NCI-H460 (cell line): ENCODE measurements at places on chromosomes 7 and 10. TPM values are rescaled to one million over a fixed set of nuclear protein-coding genes. Genes with fewer than 3 reads are reported as not detected.

DNA sequence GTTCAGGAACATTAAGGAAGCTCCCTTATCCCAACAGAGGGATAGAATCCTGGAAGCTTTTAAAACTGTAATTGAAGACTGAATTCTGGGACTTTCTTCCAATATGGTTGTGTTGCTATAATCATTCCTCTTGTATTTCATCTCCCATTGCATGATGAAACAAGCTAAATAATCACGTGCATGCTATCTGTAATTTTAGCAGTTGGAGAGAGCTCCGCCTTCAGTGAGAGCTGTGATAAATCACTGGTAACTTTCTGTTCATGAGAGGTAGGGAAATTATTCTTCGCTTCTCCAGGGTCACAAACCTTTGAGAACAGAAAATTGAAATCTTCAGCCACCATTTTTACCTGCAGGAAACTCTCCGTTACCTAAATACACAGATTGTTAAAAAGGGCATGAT is 530.2 kb downstream of the HTR7 start:
- DNase-seq: no peak

Gene LOXL4
- 0.09 and 0.20 TPM in 2 replicates for total RNA-seq

Gene C10orf62
- 0.12 TPM in 1 of 2 replicates, not detected in the other for total RNA-seq

- DNase-seq: no peak
These were observed 29.8 kb downstream of the ADAP1 start for GRCh38 chr7:924541-925231.

DNA sequence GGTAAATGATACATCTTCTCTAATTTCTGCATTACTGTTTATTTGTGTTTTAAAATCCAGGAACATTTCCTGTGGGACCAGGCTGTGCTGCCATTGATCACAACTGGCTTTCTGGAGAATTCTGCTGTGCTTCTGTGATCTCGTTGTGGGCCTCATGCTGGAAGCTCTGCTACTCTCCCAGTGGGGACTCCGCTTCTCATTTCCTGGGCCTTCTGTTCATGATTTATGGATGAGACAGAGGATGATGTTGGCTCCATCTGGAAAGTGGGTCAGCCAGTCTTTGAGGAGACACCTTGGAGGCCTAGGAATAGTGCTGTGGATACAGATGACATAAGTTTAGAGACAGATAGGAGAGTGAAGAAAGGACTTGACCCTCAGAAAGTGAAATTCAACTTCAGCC is 15.2 kb upstream of the GPR158 start:
- DNase-seq: no peak

DNA sequence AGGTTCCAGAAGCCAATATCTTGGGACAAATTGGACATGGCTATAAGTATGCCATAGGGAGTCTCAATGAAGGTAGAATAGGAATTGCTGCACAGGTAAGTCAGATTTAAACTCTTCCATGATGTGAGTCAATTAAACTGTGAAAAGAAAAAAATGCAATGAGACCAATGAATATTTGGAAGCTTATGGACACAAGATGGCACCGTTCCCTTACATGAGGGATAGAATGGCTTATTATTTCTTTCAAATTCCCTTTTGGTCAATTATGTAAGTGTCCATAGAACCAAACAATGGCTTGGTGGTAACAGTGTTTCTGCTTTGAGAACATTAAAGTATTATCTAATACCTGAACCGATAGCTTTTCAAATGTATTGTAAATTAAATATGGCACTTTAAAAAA is 35.6 kb downstream of the ACADSB start:
- peak; percentile 4 for DNase-seq

DNA sequence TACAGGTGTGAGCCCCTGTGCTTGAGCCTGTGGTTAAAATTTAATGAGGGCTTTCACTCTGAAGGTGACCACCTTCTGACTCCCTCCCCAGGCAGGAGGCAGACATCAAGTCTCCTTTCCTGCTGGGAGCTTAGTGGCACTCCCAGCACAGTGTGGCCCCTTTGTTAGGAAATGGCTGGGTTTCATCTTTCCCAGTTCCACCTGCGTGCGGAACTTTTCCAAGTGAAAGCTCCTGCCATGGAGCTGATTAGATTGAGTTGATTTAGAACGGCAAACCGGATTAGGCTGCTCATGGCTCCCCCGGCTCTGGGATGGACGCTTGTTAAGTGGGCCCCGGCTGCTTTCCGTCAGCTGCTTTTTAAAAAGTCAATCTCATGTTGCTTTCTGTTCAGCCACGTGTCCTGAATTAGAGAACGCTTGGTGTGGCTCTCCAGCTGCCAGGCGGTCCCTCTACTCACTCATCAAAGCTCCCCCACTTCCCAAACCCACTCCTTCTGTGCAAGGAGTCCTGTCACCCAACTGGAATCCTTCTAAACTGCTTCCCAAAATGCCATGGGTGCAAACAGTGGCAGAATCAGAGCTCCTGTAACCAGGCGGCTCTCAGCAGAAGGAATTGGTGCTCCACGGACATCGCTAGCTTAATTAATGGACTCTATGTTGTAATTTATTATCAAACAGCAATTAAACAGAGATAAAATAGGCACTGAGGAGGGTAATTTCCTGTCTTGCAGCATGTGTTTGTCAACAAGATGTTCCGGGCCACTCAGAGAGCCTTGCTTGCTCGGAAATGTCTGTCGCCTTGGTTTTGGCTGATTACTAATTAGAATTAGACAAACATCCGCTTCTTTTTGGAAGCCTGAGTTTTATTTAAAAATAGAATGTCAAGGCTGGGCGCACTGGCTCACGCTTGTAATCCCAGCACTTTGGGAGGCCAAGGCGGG is 551.2 kb downstream of the GALNT17 start:
- no peak for DNase-seq

DNA sequence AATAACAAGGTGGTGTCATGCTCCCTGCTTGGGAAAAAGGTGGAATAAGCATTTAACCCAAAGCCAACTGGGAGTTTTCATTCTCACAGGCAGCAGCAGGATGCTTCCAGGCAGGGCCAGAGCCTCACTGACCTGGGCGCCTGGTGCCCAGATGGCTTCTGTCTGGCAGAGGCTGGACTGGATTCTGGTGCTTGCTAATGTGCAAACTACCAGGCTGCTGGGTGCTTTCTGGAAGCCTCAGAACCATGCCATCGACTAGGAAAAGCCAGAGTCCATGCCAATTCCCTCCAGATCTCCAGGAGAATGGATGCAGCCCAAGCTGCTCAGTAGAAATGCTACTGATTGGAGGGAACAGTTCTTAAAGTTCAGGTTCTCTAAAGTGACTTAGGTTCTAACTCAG is 36.2 kb downstream of the VIPR2 start:
- no peak for DNase-seq

Gene KLF14
- total RNA-seq: not detected in 2 replicates

DNA sequence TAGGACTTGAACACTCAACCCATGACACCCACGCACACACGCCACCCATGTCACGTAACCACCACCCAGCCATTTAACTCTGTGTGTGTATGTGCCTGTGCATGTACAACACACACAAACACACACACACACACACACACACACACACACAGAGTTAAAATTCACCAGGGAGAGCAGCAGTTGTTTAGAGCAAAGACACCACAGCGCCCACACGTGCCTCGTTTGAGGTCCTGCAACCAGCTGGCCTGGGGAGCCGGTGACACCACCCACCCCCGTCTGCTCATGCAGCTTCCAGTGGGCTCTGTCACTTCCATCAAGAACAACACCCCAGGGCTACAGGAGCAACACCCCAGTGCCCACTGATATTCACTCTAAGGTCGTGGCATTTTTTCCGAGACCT is 97.4 kb downstream of the ELFN1 start:
- DNase-seq: no peak

DNA sequence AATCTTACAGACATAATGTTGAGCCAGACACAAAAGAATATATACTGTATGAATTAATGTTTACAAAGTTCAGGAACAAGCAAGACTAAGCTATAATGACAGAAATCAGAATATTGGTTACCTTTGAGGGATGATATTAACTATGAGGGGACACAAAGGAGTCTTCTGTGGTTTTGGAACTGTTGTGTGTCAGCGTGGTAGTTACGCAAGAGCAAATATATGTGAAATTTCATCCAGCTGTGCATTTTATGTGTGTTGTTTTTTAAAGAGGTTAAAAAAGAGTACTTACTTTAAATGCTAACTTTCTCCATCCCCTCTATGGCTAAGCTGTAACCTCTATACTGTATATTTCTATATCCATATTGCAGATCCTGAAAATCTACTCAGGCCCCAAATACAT is 14.9 kb downstream of the SLC25A28 start:
- DNase-seq: no peak

GRCh38 chr7:80002865-80003264 is 131.8 kb upstream of the GNAI1 start:
- DNase-seq: no peak

Gene CDHR3
- total RNA-seq: 2.1 and 5.4 TPM in 2 replicates

DNA sequence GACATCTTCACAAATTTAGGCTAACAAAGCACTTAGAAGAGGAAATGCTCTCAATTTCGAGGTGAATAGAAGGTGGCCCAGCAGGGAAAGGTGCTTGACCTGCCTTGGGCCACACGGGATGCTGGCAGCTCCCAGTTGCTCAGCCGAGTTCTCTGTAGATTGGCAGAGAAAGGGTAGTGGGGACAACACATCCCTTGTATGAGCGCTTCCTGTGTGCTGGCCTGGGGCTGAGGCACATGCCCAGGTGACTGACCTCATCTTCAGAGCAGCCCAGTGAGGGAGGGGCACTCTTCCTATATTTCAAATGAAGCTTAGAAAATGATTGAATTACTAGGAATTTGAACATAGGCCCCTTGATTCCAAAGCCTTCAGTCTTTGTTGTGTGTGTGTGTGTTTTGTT is 20.2 kb downstream of the BAG3 start:
- DNase-seq: no peak

Gene ZNF92
- total RNA-seq: 12.0 and 12.2 TPM in 2 replicates

Gene ITIH5
- not detected in 2 replicates for total RNA-seq

- no peak for DNase-seq
These were observed 1692.0 kb downstream of the REEP3 start for GRCh38 chr10:65213170-65213569.

GRCh38 chr7:72281308-72281707 is 130.8 kb downstream of the CALN1 start:
- no peak for DNase-seq

- DNase-seq: no peak
These were observed 560 bp downstream of the GBF1 start for GRCh38 chr10:102245932-102246251.

GRCh38 chr10:74292871-74293427 is 141.9 kb downstream of the ADK start:
- no peak for DNase-seq

GRCh38 chr7:48154792-48155413 is 16.4 kb upstream of the ABCA13 start:
- peak; percentile 44 for DNase-seq

DNA sequence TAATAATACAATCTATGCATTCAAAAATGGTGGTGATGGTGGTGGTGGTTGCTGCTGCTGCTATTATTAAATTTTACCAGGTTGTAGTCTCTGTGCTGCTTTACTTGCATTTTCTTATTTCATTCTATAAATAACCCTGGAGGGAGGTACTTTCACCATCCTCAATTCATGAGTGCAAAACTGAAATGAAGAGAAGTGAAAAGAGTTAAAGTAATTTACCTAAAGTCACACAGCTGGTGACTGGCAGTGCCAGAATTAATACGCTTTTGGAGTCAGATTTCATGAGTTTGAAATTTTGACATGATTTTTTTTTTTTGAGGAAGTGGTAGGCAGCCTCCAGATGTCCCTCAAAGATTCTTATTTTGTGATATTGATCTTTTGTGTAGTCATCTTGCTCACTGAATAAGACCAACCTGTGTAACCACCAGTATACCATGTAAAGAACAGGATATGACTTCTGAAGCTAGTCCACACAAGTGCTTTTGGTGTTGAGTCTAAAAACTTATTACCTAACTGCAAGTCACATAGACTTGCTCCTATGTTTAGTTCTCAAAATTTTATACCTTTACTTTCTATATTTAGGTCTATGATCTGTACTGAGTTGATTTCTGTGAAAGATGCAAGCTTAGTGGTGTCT is 218.8 kb downstream of the ZWINT start:
- no peak for DNase-seq

Gene CCDC146
- 0.27 and 0.58 TPM in 2 replicates for total RNA-seq

- DNase-seq: no peak
These were observed 138.9 kb upstream of the AHR start for GRCh38 chr7:17159500-17160037.

DNA sequence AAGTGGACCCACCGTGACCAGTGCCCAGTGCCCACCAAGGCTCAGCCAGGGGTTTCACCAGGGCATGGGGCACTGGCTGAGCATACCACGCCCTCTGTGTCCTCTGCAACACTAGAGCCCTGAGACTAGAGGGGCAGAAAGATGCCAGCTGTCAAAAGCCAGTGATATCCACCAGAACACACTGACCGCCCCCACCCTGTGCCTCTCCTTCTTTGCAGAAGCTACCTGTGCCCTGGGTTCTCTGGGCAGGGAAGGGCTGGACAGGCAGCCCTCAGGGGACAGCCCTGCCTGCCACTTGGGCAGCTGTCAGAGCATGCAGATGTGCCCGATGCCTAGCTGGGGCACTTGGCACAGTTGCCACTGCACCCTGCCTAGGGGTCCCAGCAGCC is 494 bp downstream of the VSIR start:
- no peak for DNase-seq

Gene SMKR1
- 4.4 and 4.6 TPM in 2 replicates for total RNA-seq

GRCh38 chr10:9035355-9035754 is 980.9 kb downstream of the GATA3 start:
- no peak for DNase-seq

Gene PLAC9
- not detected in 2 replicates for total RNA-seq

Gene WDFY4
- not detected in 2 replicates for total RNA-seq

Gene LRIT2
- not detected in 2 replicates for total RNA-seq

Gene EN2
- 0.75 and 0.84 TPM in 2 replicates for total RNA-seq
